Foreskin melanocyte (primary cell): ENCODE measurements at places on chromosomes 4 and X.

- no peak for DNase-seq
These were observed 242.7 kb downstream of the SCFD2 start for GRCh38 chr4:53123171-53123570.

GRCh38 chr4:57091657-57092162 is 18.5 kb downstream of the IGFBP7 start:
- DNase-seq: no peak

- no peak for DNase-seq
These were observed 161.3 kb upstream of the USP38 start for GRCh38 chr4:143023239-143023918.

GRCh38 chr4:183468210-183469095 is 24.0 kb downstream of the CDKN2AIP start:
- DNase-seq: no peak

DNA sequence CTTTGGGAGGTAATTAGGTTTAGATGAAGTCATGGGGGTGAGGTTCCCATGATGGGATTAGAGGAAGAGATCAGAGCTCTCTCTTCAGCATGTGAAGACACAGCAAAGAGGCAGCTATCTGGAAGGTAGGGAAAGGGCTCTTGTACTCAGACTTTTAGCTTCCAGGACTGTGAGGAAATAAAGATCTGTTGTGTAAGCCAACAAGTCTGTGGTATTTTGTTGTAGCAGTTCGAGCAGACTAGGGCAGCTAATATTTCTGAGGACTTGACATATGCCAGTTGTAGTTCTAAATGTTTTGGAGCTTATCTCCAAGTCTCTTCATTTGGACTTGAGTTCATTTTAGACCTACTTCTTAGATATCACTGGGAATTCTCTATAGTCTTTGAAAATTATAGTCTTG is 137.3 kb upstream of the PDE5A start:
- no peak for DNase-seq

DNA sequence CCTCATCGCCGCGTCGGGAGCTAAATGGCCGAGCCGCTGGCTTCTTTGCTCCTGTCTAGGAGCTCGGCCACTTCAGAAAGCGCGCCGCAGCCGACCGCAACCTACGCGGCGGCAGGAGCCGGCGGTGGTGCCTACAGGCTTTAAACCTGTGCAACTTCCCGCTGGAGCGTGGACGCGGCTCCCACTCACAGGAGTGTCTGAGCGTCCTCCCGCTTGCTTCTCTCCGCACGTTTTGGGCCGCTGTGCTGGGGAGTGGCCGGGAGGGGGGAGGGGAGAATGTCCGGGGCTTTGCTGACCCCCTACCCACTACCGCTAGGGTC is 1.0 kb downstream of the NHSL2 start:
- no peak for DNase-seq
